ENCODE measurements at places on chromosomes 2 and 18.

DNA sequence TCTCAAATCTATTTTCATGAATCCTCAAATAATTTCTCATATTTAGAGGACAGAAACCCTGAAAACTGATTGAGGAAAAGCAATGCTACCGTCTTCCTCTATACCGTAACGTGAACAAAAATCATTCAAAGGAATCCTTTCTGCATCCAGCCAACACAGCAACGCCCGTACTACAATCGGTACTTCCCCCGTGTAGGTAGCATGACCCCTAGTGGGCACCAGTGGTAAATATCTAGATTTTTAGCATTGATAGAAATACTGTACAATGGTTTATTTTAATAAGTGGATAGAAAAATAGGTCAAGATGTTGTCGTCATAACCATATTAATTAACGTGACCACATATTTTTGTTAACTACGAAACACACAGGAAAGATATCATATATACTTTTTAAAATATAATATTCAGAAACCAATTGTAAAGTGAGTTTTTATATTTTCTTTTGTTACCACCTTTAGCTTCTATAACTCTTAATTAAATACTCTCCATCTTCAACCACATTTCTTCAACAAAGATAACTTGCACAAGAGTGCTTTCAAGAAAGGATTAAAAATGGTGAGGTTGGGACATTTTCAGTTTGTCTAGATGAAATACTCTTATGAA is 194.1 kb downstream of the SS18 start:
- no peak for DNase-seq

DNA sequence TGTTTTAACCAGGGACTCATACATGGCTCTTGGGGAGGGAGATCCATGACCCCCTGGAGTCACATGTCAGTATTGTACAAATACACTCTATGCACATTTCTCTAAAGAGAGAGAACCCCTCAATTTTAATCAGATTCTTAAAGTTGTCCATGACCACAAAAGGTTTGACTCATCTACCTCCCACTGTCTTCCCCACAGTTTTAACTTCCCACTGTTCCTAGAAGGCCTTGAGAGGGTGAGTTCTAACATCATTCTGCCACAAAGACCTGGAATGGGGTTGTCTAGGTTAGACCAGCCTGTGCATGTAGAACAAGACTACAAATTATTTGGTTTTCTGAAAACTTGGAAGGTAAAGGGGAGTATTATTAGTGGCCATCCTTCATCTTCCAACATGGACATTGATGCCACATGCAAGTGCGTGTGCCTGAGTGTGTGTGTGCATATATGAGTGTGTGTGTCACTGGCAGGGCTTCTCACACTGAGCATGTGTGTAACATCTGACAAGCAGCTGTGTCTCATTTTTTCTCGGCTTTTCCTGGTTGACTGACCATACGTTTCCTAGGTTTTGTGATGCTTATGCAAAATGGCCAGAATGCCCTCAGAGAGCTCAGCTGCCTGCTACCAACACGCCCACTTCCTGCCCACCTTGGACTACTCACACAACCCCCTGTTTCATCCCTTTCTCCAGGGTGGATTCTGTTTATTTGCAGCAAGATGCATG is 94.6 kb upstream of the LGALSL start:
- DNase-seq = no peak

- no peak for DNase-seq
Observed at GRCh38 chr2:111205774-111206173, 85.1 kb downstream of the BCL2L11 start.

DNA sequence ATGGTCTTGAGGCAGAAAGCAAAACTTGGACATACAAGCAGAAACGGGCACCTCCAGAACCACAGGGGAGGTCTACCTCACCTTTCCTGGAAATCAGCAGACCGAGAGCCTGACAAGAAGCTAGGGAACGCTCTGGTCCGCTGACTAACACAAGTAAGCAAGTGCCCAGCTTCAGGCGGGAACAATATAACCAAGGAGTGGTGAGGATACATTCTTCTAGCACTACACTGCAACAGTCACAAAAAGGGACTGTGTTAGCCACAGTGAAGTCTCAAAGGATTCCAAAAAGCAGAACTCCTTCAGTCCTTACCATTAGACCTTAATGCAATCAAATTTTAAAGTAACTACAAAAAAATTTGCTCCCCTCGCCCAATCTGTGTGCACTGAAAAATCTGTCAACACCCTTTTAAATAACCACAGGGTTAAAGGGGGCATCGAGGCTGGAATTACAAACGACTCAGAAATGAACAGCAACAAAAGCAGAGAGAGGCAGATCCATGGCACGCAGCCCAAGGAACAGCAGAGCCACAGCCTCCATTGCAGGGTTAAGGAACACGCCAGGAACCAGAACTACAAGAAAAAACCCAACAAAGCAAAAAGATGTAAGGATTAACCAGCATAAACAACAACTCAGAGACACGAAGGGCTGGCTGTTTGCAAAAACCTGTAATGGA is 7.1 kb downstream of the THAP4 start:
- DNase-seq = no peak

- no peak for DNase-seq
Observed at GRCh38 chr2:159454185-159454584, 162.2 kb downstream of the BAZ2B start.

DNA sequence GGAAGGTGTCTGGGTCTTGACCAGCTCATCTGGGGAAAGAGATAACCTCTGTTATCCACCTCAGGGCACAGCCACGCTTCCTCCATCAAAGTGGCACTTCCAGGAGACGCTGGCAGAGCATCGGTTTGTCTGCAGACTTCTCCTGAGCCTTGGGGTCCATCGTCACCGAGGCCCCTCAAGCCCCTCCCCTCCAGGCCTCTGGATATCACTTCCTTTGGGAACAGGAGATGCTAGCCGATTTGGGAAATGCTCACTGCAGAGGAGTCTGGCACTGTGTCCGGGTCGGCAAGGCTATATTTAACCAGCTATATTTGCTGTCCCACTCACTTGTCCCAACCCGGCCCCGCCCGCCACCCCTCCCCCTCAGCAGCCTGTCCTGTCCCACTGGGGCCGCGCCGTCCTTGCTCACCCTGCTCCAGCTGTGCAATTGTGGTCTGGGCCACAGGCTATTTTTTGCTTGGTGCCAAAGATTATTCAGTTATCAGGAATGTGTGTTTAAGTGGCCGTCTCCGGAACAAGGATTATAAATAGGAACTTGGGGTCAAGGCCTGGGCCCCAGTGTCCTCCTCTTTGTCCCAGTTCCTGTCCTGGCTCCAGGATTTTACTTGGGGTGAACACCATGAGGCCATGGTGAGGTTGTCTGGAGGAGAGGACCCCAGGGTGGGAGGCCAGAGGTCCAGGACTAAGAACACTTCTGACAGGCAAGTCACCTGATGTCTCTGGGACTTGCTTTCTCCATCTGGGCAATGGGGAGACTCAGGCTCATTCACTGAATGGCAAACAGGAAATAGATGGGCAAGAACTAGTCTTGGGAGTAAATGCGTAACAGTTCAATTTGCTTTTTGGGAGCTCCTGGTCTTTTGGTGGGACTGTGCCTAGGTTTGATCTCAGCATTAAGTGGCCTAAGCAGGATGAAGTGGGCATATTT is 263.6 kb downstream of the DYSF start:
- no peak for DNase-seq

DNA sequence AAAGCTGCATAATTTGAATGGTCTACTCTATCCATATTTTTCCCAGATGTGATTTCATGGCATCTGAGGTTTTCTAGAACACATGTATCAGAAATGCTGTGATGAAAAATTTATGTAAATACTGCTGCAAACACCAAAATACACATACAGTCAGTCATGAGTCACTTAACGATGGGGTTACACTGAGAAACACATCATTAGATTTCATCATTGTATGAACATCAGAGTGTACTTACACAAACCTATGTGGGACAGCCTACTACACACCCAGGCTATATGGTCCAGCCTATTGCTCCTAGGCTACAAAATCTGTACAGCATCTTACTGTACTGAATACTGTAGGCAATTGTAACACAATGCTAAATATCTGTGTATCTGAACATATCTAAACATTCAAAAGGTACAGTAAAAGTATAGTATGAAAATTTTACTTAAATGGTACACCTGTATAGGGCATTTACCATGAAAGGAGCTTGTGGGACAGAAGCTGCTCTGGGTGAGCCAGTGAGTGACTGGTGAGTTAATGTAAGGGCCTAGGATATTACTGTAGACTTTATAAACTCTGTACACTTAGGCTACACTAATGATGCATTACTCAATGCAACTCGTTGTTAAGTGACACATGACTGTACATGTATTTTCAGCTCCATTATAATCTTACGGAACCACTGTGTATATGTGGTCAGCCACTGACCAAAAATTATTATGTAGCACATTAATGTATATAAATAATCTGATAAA is 33.5 kb downstream of the PNO1 start:
- no peak for DNase-seq

GRCh38 chr2:235570256-235570655 is 76.4 kb downstream of the AGAP1 start:
- DNase-seq = no peak

GRCh38 chr2:145595296-145595695 is 1075.4 kb upstream of the ZEB2 start:
- DNase-seq = no peak

- DNase-seq = no peak
Observed at GRCh38 chr2:130303169-130303568, 39.5 kb upstream of the IMP4 start.

DNA sequence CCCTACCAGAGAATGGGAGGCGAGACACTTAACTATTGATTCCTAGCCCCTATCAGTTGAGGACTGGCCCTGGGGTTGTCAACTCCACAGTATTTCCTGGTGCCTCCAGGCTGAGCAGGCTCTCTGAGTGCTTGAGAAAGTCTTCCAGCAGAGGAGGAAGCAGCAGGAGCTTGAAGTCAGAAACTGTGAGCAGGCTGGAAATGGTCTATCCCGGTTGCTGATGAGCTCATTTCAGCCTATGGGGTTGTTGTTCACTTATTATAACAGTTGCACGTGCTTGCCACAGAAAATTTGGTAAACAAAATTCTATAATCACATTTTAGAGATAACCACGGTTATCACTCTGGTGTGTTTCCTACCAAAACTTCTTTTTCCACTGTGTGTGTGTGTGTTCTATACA is 254.7 kb upstream of the THUMPD2 start:
- DNase-seq = no peak

DNA sequence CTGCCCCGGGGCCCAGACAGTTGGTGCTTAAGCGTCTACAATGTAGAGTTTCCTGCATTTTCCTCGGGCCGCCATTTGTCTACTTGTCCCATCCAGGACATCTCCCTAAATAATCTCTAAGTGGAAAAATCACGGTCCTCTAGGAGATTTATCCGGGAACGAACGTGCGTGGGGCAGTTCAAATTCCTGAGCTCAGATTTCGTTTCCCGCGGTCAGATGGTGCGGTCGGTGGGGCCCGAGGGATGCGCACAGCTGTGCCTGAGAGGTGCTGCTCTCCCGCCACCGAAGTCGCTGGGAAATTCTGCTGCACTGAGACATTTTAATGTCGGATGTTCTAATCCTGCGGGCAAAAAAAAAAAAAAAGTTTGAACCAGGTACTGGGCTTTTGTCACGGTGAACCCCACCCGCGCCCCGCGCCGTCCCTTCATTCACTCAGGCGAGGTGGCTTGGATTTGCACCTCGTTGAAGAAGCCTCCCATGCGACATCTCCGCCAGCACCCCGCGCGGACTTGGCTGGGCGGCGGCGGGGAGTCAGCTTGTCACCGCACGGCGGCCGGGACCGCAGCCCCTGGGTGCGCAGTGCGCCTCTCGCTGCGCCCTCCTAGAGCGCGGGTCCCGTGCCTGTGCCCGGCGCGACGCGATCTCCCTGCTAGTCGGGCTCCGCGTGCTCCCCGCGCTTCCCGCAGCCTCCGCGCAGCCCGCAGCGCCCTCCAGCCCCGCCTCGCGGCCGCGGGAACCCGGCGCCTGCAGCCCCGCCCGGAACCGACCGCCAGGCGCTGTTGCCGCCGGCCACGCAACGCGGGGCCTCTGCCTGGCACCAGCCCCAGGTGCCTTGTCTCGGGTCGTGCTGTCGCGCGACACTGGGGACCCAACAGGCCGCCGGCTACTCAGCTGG is 191.9 kb upstream of the TCF4 start:
- DNase-seq = no peak

DNA sequence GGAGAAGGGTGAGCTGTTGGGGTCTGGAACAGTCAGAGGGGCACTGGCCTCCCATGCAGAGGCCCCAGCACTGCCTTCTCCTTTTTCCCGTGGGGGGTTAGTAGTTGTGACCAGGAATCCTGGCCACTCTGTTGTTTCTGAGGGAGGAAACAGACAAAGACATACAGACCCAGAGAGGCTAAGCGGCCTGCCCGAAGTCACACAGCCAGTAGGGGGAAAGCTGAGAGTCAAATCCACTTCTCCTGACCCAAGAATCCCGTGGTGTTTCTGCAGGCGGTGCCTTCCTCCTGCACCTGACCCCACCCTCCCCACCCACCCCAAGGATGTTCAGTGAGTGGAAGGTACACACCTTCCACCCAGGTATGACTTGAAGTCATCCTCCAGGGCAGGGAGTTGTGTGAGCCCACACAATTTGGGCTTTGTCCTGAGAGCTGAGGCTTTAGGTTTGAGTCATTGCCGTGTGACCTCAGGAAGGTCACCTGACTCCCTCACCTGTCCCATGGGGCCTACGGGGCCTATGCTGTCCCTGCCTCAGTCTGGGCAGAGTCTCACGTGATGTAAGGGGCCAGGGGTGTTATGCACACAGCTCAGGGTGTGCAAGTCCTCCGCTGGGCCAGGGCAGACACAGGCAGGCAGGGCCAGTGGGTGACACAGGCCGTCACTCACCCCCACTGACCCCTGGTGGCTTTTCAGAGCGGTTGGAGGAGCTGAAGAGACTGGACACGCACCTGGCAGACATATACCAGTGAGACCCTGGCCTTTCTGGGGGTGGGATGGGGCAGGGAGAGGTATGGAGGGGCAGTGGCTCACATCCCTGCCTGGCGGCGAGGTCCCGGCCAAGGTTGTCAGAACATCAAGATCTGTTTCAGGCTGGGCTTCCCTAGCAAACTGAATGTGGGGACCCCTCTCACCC is 5.0 kb downstream of the NT5DC4 start:
- no peak for DNase-seq

DNA sequence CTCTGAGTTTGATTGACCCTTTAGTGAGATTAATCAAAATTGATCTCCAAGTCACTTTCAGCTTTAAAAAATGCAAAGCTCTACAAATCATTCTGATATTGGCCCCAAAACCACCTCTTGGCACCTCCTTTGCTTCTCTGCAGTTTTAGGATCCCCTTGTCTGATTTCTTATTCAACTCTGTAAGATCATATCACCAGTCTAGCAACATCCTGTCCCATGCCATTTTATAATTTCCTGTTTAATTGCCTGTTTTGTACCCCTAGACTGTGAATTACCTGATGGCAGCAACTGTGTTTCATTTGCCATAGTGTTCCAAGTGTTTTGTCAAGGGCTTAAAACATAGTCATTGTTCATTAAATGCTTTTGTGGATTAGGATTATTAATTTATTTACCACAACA is 406.3 kb upstream of the TRIB2 start:
- no peak for DNase-seq

- no peak for DNase-seq
Observed at GRCh38 chr2:188601391-188601790, 309.7 kb downstream of the GULP1 start.

DNA sequence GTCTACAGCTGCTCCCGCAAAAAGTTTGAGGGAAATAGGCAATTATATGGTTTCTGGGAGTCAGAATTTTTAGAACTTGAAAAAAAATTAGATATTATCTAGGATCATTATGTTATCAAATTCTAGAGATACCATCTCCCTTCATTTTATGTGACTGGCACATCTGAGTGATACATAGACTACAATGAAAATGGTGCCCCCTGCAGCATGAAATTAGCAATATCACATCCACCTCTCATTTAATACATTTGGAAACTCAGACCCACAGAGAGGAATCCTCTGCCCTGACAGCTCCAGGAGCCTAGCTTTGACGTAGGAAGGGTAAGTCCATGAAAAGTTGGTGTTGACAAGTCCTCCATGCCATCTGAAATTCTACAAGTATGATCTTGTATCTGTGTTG is 381.6 kb downstream of the SUCLG1 start:
- DNase-seq = no peak

All from stimulated activated CD8-positive, alpha-beta memory T cell treated with anti-CD3 and anti-CD28 coated beads, Interleukin-15, amount 100 ng/mL, for 4 hours (primary cell).